ENCODE measurements at places on chromosomes 3 and 15.

GRCh38 chr3:111319598-111319997 lies 222.4 kb upstream of the CD96 start:
- no peak for DNase-seq

GRCh38 chr3:193897731-193898180 lies 238.2 kb upstream of the HES1 start:
- no peak for DNase-seq

DNA sequence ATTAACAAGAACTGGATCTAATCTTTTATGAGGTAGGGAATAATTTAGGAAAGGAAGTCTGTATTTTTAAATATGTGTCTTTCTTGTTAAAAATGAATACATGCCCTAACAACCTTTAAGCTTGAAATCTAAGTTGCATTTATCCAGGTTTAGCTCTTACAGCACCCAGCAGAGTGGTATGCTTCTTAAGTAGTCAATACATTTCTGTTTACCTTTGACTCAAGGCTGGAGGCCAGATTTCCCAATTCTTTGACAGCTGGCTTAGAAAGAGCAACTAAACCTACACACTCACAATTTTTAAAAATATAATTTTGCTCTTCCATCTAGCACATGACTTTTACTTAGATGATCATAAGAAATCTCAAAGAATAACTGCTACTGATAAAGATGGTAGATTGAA lies 148.9 kb downstream of the DPH6 start:
- DNase-seq = no peak

DNA sequence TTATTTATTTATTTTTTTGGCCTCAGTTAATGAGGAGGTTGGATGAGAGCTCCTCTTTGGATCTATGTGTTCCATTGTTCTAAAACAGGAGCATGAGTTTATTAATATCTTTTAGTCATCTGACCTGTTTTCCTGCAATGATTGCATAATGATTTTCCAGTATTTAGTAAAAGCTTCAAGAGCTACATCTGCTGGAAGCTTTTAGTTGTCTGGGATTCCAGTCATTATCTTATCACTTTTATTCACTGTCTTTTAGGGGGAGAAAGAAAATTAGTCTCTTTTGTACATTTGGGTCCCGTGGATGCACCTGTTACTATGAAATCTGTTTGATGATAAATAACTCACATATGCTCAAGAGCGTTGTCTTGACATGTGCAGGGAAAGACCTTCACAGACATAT lies 1270.0 kb downstream of the ROBO1 start:
- no peak for DNase-seq

GRCh38 chr15:78415284-78415683 lies 22.7 kb upstream of the IREB2 start:
- no peak for DNase-seq

- no peak for DNase-seq
These were observed 19.6 kb upstream of the CPOX start for GRCh38 chr3:98612996-98613517.

GRCh38 chr15:64893481-64894394 lies 18.0 kb upstream of the ANKDD1A start:
- peak; percentile 77 for DNase-seq

- DNase-seq = no peak
These were observed 32.9 kb downstream of the PIK3CA start for GRCh38 chr3:179181021-179181472.

- peak; percentile 37 for DNase-seq
These were observed 9.4 kb upstream of the MESP1 start for GRCh38 chr15:89760303-89761008.

DNA sequence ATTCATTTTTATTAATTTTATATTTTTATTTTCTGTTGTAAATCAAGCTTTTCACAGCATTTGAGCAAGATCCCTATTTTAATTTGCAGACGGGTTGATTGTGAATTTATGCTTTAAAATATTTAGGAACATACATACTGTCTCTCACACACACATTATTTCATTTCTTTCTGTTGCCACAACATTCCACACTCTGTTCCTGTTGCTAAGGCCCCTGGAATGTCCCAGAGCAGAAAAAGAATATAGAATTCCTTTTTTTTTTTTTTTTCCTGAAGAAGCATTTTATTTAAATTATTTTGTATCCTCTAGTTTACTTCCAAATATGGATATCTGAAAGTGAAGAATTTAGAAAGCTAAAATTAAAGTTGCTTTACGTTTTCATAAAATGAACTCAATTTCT lies 36.8 kb upstream of the SCAANT1 start:
- DNase-seq = no peak

All from stimulated activated CD8-positive, alpha-beta memory T cell treated with anti-CD3 and anti-CD28 coated beads, Interleukin-4, amount 100 ng/mL, for 1 hour (primary cell).